ENCODE measurements at places on chromosomes 3 and 15.

- no peak for DNase-seq
Observed at GRCh38 chr3:183497313-183497712, 58.2 kb downstream of the KLHL6 start.

DNA sequence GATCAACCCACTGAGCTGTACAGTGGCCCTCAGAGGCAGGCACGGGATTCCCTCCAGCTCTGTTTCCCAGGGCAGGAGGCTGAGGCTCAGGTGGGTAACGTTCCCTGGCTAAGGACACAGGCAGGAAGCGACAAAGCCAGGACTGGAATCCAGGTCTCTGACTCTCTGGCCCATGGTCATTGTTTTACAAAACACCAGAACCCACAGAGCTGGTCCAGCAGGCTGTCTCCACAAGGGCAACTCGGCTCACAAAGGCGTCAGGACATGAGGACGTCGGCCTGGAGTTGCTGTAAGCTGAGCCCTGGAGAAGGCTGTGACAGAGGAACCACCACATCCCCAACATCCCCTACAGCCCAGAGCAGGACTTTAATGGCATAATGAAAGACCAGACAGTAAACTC, 30.7 kb downstream of the NUP210 start:
- DNase-seq = no peak

GRCh38 chr15:98684436-98684835, 36.1 kb downstream of the IGF1R start:
- DNase-seq = no peak

DNA sequence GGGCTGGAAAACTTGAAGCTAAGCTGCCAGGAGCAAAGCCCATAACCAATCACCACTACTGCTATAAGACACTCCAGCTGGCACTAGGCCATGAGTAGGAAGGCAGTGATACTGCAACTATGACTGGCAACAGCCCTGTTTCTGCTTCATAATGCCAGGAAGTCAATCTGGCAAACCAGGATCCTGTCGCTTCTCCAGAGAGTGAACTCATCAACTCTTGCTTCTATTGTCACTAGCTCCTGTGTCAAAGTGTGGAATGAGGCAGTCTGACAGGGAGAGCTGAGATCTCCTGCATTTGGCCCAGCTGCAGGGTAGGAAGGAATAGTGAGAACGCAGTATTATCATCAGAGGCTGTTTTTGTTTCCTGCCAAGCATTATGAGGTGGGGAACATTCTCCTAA, 105.3 kb downstream of the CTNNB1 start:
- peak; percentile 27 for DNase-seq

DNA sequence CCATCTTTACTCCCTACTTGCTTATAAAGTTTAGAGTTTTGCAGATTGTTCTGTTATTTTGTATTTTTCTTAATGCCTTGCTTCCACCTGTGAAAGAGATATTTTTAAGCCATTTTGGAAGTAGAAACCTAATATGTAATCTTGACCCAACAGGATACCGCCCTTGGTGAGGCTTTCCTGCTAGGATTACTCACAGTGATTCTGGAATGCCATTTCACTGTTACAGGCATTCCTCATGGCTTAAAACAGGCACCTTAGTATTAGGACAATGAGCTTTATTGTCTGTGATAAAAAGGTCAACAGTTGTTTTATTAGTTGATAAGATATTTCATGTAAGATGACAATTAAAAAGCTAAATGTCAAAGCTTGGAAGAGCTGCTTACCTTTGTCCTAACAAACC, 58.2 kb downstream of the PHLDB2 start:
- DNase-seq = peak; percentile 84

Measured in pulmonary artery endothelial cell (primary cell).